ENCODE measurements at places on chromosomes 16 and 17.

GRCh38 chr16:11682655-11683096, 14.4 kb downstream of the SNN start:
- DNase-seq: no peak

DNA sequence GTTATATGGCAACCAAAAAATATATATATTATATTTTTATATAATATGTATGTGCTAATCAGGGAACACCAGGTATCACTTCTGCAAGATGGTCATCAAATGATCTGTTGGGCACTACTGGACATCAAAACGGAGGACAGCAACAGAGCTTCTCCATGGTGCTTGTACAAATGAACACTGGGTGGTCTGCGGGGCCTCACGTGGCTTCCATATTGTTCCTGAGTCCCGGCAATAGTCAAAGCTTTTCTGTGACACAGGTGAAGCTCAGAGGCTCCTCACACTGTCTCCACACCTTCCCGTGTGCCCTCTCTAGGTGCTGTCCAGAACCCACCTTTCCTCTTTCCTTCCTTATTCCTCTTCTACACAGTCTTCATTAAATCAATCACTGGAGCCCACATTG, 149.9 kb upstream of the PIRT start:
- no peak for DNase-seq

DNA sequence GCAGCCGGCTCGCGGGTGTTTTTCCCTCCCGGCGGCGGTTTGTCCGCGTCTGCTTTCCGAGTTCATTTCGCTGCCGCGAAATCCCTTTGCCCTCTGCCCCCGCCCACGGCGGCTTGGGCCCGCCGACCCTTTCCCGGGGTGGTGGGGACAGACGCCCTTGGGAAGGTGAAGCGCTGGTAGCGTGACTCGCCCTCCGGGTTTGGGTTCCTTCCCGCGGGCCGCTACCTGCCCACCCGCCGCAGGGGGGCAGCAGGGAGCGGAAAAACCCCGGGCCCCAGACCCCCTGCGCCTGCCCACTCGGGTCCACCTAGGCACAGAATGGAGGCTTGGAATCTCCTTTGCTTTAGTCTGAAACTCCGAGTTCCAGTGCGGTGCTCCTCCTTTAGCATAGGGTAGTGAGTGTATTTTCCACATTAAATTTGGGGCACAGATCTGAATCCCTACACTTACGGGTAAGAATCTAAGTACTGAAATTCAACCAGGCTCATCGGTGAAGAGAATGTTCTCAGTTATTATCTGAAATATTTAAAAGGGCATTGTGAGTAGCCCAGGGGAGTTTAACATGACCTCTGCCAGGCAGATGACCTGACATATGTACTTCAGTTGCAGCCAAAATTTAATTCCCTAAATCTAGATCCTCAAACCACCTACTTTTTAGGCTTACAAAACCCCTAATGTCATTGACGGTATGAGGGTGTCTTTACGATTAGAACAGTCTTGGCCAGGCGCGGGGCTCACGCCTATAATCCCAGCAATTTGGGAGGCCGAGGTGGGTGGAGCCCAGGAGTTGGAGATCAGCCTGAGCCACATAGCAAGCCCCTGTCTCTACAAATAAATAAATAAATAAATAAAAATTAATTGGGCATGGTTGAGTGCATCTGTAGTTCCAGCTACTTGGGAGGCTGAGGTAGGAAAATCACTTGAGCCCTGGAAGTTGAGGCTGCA, 1.0 kb downstream of the NME2 start:
- peak; percentile 66 for DNase-seq

GRCh38 chr17:29369831-29370735, 20.1 kb upstream of the TAOK1 start:
- DNase-seq: peak; percentile 48

GRCh38 chr16:85270374-85270773, 158.1 kb upstream of the CIBAR2 start:
- DNase-seq: no peak

DNA sequence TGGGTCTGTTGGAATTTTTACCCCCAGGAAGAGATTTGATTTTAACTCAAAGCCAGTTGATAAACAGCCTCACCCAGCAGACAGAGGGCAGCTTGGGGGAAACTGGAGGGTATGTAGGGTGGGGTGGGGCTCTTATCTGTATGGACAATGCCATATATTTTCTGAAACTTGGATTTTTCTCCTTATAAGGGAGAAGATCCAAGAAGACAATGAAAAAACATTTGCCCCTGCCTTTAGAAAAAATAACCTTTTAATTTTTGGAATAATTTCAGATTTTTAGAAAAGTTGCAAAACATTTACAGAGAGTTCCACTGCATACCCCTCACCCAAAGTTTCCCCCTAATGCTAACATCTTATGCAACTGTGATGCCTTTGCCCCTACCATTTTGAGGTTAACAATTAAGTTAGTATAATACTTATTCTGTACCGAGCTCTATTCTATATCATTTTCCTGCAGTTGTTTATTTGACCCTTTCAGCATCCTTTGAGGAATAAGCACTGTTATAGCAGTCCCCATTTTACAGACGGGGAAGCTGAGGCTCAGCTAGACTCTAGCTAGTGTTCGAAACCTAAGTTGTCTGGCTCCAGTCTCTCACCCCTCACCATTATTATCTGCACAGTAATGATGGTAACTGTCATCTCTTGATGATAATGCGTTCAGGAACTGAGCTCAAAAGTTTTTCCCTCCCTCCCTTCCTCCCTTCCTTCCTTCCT, 66.4 kb downstream of the PRKCB start:
- no peak for DNase-seq

DNA sequence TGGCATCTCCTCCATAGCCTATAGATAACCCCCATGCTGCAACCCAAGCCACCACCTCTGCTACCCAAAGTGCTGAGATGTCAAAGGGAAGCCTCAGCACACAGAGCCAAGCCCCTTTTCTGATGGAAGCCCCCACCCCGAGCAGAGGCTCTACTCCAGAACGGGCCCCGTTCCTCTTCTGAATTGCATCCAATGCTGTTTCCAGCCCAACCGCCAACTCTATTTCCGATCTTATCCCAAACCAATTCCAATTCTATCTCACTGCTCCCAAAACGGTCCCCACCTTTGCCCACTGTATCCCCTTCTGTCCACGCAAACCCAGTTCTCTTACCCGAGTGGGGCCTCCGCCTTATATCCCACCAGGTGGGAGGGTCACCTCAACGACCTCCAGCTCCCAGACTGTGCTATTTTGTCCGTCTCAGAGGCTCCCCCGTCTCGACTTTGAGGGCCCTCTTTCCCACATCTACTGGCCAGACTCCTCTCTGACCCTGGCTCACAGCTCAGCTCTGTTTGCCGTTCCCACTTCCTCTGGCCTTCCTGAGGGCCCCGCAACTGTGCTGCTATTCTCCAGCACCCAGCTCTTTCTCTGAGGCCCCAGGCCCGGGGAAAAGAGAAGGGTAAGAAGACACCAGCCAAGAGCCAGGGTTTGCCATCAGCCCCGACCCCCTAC, 487 bp downstream of the SRL start:
- DNase-seq: no peak

DNA sequence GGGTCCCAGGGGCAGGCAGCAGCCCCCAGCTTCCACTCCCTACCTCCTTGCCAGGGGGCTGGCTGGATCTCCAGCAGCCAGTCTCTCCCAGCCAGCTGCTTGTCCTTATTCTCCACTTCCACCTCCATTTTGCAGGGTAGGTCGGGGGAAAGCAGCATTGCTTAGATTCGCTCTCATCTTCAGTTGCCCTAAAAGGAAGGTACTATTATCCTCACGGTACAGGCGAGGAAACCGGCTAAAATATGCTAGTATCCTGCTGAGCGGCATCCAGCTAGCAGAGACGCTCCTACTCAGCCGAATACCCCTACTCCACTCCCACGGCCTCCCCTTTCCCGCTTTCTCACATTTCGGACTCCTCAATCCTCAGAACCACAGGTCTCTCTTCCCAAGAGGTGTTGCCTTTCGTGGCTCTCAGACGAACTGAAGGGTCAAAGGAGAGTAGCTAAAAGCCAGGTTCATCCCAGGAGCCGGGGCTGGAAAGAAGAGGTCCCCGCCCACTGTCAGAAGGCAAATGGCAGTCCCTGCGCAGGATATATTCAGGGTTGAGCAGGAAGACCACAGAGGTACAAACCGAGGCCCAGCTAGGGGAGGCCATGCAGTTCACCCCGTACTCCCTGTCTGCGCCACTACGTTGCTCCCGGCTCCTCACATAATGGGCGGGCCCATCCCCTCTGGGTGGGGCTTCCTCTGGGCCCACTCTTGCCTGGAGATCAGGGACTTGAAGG, 1.7 kb upstream of the RAB11FIP4 start:
- DNase-seq: no peak

DNA sequence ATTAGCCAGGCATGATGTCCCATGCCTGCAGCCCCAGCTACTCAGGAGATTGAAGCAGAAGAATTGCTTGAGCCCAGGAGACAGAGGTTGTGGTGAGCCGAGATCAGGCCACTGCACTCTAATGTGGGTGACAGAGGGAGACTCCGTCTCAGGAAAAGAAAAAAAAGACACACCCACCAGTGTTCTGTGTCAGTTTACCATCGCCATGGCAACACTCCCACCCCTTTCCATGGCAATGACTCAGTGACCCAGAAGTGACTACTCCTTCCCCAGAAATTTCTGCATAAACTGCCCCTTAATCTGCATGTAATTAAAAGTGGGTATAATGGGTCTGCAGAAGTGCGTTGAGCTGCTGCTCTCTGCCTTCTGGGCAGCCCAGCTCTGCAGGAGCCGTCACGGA, 4.0 kb upstream of the ZC3H18 start:
- no peak for DNase-seq

GRCh38 chr16:57304169-57305061, 19.9 kb upstream of the PLLP start:
- DNase-seq: no peak

- no peak for DNase-seq
These were observed 123.0 kb upstream of the GNAO1 start for GRCh38 chr16:56068314-56068713.

- no peak for DNase-seq
These were observed 22.4 kb upstream of the LGALS9 start for GRCh38 chr17:27608328-27609230.

- peak; percentile 55 for DNase-seq
These were observed 15.4 kb upstream of the HELZ start for GRCh38 chr17:67260170-67260987.

DNA sequence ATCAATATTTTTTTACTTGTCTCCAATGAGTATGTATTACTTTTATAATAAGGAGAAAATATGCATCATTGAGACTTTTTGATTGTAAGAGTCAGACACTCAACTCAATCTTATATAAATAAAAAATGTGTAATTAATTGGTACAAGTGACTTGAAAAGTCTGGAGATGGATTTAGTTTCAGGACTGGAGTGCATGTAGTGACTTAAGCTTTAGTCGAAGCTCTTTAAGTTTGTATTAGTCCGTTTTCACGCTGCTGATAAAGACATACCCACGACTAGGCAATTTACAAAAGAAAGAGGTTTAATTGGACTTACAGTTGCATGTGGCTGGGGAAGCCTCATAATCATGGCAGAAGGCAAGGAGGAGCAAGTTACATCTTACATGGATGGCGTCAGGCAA, 60.7 kb upstream of the NKD1 start:
- no peak for DNase-seq

- DNase-seq: no peak
These were observed 142.2 kb downstream of the RAB11FIP4 start for GRCh38 chr17:31533546-31534155.

GRCh38 chr17:59963738-59964481, 630 bp downstream of the RNFT1 start:
- peak; percentile 74 for DNase-seq

GRCh38 chr16:81945665-81946064, 65.6 kb downstream of the SDR42E1 start:
- DNase-seq: no peak

- no peak for DNase-seq
These were observed 115.0 kb upstream of the ADAMTS18 start for GRCh38 chr16:77549876-77550275.

GRCh38 chr17:12070561-12070960, 49.9 kb downstream of the MAP2K4 start:
- DNase-seq: no peak

DNA sequence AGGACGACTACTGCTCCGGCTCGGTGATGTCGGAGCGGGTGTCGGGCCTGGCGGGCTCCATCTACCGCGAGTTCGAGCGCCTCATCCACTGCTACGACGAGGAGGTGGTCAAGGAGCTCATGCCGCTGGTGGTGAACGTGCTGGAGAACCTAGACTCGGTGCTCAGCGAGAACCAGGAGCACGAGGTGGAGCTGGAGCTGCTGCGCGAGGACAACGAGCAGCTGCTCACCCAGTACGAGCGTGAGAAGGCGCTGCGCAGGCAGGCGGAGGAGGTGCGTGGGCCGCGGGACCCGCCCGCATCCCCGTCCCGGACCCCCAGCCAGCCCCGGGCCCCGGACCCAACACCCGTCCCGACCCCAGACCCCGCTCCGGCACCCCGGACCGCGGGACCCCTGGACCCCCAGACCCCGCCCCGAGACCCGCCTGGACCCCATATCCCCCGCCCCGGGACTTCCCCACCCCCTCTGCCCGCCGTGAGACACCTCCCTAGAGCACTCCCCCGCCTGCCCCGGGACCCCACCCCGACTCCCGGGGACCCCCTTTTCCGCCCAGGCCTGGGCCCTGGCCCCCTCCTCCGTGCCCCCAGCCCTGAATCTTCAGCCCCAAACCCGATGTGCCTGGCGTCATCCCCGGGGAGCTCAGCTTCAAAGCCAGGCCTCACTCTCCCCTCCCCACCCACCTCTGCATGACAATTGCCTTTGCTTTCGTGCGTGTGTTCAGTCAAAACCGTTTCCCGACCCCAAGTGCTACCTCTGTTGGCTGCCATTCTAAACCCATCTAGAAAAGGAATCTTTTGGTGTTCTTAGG, 594 bp downstream of the MAPK8IP3 start:
- no peak for DNase-seq

- DNase-seq: no peak
These were observed 30.9 kb downstream of the C17orf75 start for GRCh38 chr17:32311028-32311536.

- no peak for DNase-seq
These were observed 123.8 kb upstream of the RPL38 start for GRCh38 chr17:74079537-74080300.

GRCh38 chr16:67430504-67430976, 381 bp upstream of the HSD11B2 start:
- DNase-seq: no peak

DNA sequence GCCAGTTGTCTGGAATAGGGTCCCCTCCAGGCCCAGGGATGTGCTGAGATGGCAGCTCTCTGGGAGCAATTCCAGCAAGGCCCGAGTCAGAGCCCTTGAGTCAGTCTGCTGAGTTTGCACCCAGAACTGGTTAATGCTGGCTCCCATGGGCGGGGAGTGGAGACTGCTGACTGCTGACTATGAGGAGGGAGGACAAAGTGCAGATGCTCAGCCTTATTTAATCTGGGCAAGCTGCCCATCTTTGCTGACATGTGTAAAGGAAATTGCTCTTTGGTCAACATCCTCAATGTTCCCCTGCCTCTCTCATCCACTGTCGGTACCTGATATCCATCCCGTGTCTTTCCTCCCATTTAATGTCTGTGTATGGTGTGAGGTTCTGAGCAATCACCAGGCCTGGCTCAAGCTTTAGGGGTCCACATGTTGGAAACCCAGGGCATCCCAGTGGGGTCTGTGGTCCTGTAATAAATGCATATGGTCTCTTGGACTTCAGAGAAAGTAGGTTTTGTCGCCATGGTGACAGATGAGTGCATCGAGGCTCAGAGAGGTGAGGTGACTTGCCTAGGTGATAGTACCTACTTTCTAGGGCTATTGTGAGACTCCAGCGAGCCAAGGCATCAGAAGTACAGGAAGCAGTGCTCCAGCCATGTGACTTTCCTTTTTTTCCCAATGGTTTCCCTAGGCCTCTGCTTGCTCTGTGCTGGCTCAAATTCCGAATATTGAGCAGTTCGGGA, 20.0 kb upstream of the RNF135 start:
- DNase-seq: no peak
